ENCODE measurements at places on chromosomes 2 and 18. TPM values are rescaled to one million over a fixed set of nuclear protein-coding genes. Genes with fewer than 3 reads are reported as not detected.

DNA sequence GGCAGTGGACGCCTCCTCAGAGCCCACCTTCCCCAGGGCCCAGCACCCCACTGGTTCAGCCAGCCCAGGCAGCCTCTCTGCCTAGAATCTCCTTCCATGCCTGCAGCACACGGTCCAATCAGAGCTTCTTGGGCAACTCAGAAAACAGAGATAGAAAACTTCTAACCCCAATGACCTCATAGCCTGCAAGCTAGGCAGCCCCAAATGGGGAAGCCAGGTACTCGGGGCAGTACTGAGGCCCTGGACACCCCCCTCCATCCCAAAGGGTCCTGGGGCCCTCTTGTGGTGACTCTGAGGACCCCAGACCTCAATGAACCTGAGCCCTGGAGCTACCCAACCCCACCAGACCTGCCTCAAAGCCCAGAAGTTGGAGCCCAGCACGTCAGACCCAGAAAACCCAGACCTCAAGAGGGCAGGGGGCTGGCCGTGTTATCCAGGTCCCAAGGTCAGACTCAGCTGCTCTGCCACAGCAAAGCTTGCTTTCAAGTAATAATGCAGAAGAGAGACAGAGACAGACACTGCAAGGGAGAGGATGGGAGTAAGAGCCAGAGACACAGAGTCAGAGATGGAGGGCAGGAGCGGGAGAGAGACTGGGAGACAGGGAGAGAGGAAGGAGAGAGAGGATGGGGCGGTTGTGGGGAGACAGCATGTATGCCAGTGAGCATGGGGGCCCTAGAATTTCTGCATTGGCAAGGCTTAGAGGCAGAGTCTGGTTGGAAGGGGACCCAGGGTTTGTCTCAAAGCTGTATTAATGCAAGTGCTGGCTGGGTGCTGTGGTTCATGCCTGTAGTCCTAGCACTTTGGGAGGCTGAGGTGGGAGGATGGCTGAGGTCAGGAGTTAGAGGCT, 28.2 kb downstream of the SERTAD2 start:
- no peak overlapping the region for H3K27ac ChIP-seq
- H3K36me3 ChIP-seq, result peaks cover 10% of the 10 kb centered on the region
- H3K4me1 ChIP-seq, result peaks cover 14% of the 10 kb centered on the region
- H3K4me3 ChIP-seq, result no peak overlapping the region
- no peak for DNase-seq

GRCh38 chr2:215136669-215137328, 1.6 kb downstream of the ABCA12 start:
- H3K4me1 ChIP-seq, result no peaks in the 10 kb centered on the region
- no peaks in the 10 kb centered on the region for H3K36me3 ChIP-seq
- DNase-seq, result no peak
- H3K4me3 ChIP-seq, result no peak overlapping the region
- H3K27me3 ChIP-seq, result no peaks in the 10 kb centered on the region

DNA sequence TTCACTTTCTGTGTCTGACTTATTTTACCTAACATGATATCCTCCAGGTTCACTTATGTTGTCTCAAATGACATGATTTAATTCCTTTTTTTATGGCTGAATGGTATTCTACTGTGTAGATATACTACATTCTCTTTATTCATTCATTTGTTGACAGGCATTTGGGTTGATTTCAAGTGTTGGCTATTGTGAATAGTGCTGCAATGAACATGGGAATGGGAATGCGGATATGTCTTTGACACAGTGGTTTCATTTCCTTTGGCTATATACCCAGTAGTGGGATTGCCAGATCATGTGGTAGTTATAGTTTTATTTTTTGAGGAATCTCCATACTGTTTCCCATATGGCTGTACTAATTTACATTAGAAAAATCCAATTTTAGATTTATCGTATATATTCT, 195.4 kb upstream of the KLHL14 start:
- H3K4me1 ChIP-seq, result no peaks in the 10 kb centered on the region
- no peak overlapping the region for H3K4me3 ChIP-seq
- H3K27me3 ChIP-seq, result peaks cover 9% of the 10 kb centered on the region
- DNase-seq, result no peak
- no peaks in the 10 kb centered on the region for H3K36me3 ChIP-seq

The RRM2 gene
- 9.3 TPM for total RNA-seq

The POTEC gene
- not detected for total RNA-seq

- no peaks in the 10 kb centered on the region for H3K36me3 ChIP-seq
- no peaks in the 10 kb centered on the region for H3K27me3 ChIP-seq
- no peak overlapping the region for H3K4me3 ChIP-seq
- peaks cover 8% of the 10 kb centered on the region for H3K4me1 ChIP-seq
Measured at GRCh38 chr18:26159353-26159752, 25.7 kb downstream of the PSMA8 start.

DNA sequence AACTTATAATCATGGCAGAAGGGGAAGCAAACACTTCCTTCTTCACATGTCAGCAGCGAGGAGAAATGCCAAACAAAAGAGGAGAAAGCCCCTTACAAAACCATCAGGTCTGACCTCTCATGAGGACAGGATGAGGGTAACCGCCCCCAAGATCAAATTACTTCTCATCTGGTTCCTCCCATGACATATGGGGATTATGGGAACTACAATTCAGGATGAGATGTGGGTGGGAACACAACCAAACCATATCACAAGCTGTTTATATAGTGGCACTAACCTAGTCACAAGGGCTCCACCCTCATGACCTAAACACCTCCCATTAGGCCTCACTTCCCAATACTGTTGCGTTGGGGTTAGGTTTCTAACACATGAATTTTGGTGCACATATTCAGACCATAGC, 110.0 kb downstream of the OSBPL6 start:
- no peak overlapping the region for H3K4me3 ChIP-seq
- no peaks in the 10 kb centered on the region for H3K4me1 ChIP-seq
- peaks cover 5% of the 10 kb centered on the region for H3K27me3 ChIP-seq
- no peak overlapping the region for H3K27ac ChIP-seq

DNA sequence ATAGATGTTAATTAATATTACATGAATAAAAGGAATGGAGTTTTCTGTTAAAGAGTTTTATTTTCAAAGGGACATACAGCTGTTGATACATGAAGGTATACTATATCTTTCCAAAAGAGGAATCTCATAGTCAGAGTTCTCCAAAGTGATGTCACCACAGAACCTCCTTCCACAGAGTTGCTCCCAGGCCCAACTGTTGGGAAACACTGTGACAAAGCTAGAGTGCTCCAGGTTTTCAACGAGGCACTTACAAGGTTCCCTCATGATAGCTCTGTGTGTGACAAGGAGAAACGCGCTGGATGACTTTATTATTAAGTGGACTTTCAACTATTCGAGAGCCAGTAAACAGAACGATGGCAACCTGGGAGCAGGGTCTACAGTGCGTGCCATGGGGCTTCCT, 33.5 kb downstream of the PTPN18 start:
- no peaks in the 10 kb centered on the region for H3K27me3 ChIP-seq
- peaks cover 73% of the 10 kb centered on the region for H3K4me1 ChIP-seq
- H3K4me3 ChIP-seq, result no peak overlapping the region
- no peak for DNase-seq

- DNase-seq, result no peak
- peaks cover 9% of the 10 kb centered on the region for H3K27me3 ChIP-seq
- H3K27ac ChIP-seq, result no peak overlapping the region
Measured at GRCh38 chr2:191051825-191052778, 38.1 kb upstream of the STAT1 start.

DNA sequence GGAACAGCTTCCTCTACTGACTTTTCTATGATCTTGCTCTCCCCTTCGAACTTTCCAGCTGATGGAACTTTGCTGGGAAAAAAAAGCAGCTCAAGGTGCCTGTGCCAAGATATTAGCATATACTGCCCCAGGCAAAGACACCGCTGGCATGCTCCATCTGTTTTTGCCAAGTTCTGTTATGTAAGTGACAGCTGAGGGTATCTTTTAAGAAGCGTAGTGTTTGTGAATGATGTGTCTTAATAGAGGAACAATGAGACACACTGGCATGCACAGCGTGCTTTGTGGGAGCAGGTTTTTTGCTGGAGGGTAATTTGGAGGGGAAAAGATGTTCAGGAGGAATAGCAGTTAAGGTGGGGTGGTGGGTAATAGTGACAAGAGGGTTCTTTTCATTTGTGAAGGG, 47.8 kb downstream of the SLC4A3 start:
- no peaks in the 10 kb centered on the region for H3K4me1 ChIP-seq
- DNase-seq, result no peak
- no peaks in the 10 kb centered on the region for H3K36me3 ChIP-seq
- no peak overlapping the region for H3K4me3 ChIP-seq

The GALNT5 gene
- total RNA-seq, result not detected

The SERPINB3 gene
- not detected for total RNA-seq

- H3K27ac ChIP-seq, result no peak overlapping the region
- H3K36me3 ChIP-seq, result peaks cover 9% of the 10 kb centered on the region
- no peak overlapping the region for H3K4me3 ChIP-seq
- no peak for DNase-seq
Measured at GRCh38 chr2:168231609-168232241, 15.7 kb downstream of the STK39 start.

The C2orf81 gene
- total RNA-seq, result 5.5 TPM

The GATA6 gene
- total RNA-seq, result not detected

The CCDC121 gene
- 0.71 TPM for total RNA-seq

GRCh38 chr18:79533146-79533545, 137.4 kb downstream of the NFATC1 start:
- H3K36me3 ChIP-seq, result peaks cover 28% of the 10 kb centered on the region
- H3K4me3 ChIP-seq, result no peak overlapping the region
- DNase-seq, result peak; percentile 14
- H3K4me1 ChIP-seq, result peaks cover 4% of the 10 kb centered on the region

- no peak for DNase-seq
- no peak overlapping the region for H3K27ac ChIP-seq
- H3K4me3 ChIP-seq, result no peak overlapping the region
- no peaks in the 10 kb centered on the region for H3K27me3 ChIP-seq
- no peaks in the 10 kb centered on the region for H3K4me1 ChIP-seq
Measured at GRCh38 chr18:25592804-25593360, 240.9 kb upstream of the ZNF521 start.

The SCYGR7 gene
- not detected for total RNA-seq

DNA sequence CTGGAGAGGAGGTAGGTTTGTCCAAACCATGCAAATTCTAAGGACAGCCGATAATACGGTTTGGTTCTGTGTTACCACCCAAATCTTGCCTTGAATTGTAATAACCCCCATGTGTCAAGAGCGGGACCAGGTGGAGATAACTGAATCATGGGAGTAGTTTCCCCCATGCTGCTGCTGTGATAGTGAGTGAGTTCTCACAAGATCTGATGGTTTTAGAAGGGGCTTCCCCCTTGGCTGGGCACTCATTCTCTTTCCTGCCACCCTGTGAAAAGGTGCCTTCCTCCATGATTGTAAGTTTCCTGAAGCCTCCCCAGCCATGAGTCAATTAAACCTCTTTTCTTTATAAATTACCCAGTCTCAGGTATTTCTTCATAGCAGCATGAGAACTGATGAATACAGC, 295.2 kb downstream of the NBAS start:
- peaks cover 67% of the 10 kb centered on the region for H3K36me3 ChIP-seq
- H3K27me3 ChIP-seq, result no peaks in the 10 kb centered on the region
- no peak for DNase-seq
- H3K4me3 ChIP-seq, result no peak overlapping the region

The GALNT14 gene
- 7.9 TPM for total RNA-seq

The ALPI gene
- not detected for total RNA-seq

DNA sequence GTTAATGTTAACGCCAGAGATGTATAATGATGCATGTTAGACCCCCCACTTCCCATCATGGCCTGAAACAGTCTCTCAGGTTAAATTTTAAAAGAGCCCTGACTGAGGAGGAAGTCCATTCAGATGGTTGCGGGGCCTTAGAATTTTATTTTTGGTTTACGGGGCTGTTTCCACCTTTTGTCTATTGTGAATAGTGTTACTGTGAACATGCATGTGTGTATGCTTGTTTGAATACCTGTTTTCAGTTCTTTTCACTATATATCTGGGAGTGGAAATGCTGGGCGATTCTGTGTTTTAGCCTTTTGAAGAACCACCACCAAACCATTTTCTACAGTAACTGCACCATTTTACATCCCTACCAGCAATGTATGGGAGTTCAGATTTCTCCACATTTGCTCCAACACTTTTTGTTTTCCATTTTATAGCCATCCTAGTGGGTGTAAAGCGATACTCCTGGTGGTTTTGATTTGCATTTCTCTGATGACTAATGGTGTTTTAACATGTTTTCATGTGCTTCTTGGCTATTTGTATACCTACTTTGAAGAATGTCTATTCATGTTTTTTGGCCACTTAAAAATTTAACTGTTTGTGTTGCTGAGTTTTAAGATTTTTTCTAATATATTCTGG, 133.0 kb downstream of the MYO3B start:
- DNase-seq, result no peak
- H3K36me3 ChIP-seq, result no peaks in the 10 kb centered on the region
- no peak overlapping the region for H3K4me3 ChIP-seq
- no peaks in the 10 kb centered on the region for H3K27me3 ChIP-seq
- no peaks in the 10 kb centered on the region for H3K4me1 ChIP-seq

DNA sequence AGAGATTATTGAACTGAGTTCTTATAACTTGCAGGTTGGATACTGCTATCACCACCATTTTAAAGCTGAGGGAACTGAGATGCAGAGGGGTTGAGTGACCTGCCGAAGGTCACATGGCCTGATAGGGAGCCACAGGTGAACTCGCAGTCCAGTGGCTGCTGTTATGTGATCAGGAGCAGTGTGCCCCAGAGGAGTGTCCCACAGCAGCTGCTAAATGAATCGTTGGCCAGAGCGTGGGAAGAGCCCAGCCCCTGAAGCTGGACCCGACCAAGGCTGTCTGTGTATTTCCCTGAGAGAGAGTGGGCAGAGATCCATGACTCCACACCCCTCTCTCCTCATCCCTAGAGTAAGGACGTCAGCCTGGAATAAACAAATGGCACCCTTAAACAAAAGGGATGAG, 26.7 kb upstream of the PRLH start:
- no peaks in the 10 kb centered on the region for H3K4me1 ChIP-seq
- H3K27ac ChIP-seq, result no peak overlapping the region
- H3K27me3 ChIP-seq, result peaks cover 13% of the 10 kb centered on the region
- H3K36me3 ChIP-seq, result no peaks in the 10 kb centered on the region

DNA sequence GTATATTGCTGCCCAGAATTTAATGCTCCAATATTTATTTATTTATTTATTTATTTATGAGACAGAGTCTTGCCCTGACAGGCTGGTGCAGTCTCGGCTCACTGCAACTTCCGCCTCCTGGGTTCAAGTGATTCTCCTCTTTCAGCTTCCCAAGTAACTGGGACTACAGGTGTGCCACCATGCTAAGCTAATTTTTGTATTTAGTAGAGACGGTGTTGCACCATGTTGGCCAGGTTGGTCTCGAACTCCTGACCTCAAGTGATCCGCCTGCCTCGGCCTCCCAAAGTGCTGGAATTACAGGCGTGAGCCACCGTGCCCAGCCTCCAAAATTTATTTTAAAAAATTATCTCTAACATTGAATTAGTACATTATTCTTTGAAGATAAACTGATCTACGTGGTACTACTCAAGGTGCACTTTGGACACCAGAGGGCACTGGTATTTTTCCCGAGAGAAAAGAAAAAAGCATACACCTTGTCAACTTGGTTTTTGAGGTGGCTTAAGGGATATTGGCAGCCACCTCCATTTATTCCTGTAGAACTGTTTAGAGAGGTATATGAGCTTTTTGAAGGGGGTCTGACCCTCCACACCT, 1.4 kb upstream of the IDH1 start:
- no peak for DNase-seq
- peaks cover 36% of the 10 kb centered on the region for H3K4me1 ChIP-seq
- H3K36me3 ChIP-seq, result peaks cover 30% of the 10 kb centered on the region
- peak overlapping the region; percentile 35 for H3K27ac ChIP-seq
- no peaks in the 10 kb centered on the region for H3K27me3 ChIP-seq
- H3K4me3 ChIP-seq, result peak overlapping the region; percentile 20

The C1QL2 gene
- not detected for total RNA-seq
